ENCODE measurements at places on chromosomes 2 and 18. TPM values are rescaled to one million over a fixed set of nuclear protein-coding genes. Genes with fewer than 3 reads are reported as not detected.

The SELENOI gene
- 25.6 TPM for total RNA-seq

The RAMP1 gene
- total RNA-seq = 15.9 TPM

The MTLN gene
- total RNA-seq = 44.6 TPM

The ABCG5 gene
- total RNA-seq = not detected

The EPB41L5 gene
- total RNA-seq = 4.0 TPM

The NCKAP5 gene
- total RNA-seq = not detected

The CHST10 gene
- 3.3 TPM for total RNA-seq

The LOXL3 gene
- total RNA-seq = 0.10 TPM

The RTN4 gene
- total RNA-seq = 71.1 TPM

The ABCB11 gene
- total RNA-seq = not detected

The CHRND gene
- not detected for total RNA-seq
